ENCODE measurements at places on chromosomes 5 and 9. TPM values are rescaled to one million over a fixed set of nuclear protein-coding genes. Genes with fewer than 3 reads are reported as not detected.
A peak's percentile ranks its signal among the peaks of the same experiment; 100 is the strongest.

DNA sequence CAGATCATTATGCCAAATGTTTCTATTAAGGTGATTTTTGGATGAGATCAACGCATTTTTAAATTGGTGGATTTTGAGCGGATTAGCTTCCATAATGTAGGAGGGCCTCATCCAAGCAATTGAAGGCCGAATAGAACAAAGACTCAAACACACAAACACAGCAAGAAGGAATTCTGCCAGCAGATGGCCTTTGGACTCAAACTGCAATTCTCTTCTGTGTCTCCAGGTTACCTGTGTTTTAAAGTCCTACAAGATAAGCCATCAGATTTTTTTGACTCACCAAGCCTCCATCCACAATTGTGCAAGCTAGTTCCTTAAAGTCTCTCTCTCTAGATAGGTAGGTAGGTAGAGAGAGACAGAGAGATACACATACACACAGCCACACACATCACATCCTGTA lies 25.5 kb downstream of the CDH6 start:
- DNase-seq = no peak

GRCh38 chr9:134552349-134552990 lies 89.1 kb upstream of the COL5A1 start:
- no peak for DNase-seq

DNA sequence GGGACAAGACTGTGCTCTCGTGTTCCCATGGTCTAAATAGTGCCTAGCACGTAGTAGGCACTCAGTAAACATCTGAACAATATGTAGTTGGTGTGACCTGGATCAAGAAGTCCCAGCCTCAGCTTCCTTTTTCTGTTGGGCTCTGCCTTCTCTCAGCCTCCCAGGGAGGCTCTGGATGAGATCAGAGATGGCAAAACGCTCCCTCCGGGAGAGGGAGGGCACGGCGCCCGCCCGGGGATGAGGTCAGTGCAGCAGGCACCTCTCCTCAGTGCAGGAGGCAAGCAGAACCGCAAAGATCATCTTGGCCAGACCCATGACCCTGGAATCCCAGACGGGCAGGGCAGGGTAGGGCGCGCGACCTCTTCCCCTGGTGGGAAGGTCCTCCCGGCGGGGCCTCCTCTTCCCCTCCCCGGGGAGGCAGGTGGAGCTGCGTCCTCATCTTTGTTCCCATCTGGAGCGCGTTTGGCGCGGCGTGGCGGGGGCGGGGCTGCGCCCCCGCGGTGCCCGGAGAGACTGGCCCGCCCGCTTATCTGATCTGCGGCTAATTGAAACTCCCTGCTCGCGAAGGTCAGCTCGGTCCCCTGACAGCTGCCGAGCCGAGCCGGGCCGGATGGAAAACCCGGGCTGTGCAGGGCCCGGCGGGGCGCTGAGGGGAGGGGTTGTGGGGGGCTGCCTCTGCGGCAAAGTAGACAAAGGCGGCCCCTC lies 60.9 kb downstream of the CXXC5 start:
- peak; percentile 29 for DNase-seq

DNA sequence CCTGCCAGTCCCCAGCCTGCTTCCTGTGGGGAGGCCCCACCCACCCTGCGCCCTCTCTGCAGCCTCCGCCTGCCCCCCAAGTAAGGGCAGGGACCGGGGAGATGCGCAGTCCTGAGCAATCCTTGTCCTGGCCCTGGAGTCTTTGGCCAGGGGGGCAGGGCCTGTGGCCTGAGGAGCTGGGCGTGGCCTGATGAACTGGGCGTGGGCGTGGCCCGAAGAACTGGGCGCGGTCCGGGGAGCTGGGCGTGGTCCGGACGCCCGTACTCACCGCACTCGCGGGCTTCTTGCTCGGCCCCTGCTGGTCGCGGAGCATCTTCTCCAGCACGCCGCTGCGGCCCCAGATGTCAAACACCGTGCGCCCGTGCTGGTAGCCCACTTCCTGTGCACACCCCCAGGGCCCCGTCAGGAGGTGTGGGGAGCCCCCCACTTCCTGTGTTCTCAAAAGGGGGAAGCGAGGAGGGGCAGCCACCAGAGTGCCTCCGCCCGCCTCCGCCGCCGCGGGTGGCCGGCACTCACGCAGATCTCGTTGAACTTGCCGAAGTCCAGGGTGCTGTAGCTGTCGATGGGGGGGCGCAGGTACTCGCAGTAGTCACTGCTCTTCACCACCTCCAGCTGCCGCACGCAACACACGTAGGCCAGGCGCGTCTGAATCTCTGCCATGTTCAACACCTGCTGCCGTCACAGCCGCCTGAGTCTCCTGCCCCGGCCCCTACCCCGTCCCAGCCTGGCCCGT lies 2.7 kb upstream of the NSMF start:
- DNase-seq = peak; percentile 40

- no peak for DNase-seq
These were observed 1087.7 kb downstream of the CDH12 start for GRCh38 chr5:21765406-21765805.

DNA sequence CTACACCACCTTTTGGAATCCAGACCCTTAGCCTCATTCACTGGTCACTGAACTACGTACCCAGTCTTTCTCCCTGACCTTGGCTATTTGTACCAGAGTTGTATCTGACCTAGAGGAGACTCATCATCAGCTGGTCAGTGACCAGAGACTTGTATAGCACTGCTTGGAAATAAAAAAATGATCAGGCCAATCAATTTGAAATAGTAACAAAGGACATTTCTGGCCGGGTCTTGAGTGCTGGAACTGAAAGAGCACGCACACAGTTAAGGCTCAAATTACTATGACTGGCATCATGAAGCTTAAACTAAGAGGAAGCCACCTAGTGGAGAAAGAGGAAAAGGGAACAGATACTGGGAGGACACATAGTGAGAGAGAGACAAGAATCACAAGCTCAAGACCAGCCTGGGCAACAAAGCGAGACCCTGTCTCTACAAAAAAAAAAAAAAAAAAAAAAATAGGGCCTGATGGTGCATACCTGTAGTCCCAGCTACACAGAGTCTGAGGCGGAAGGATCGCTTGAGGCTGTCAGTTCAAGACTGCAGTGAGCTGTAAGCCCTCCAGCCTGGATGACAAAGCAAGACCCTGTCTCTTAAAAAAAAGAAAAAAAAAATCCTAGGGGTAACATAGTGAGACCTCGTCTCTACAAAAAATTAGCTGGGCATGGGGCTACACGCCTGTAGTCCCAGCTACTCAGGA lies 12.8 kb upstream of the SRP19 start:
- DNase-seq = peak; percentile 68

DNA sequence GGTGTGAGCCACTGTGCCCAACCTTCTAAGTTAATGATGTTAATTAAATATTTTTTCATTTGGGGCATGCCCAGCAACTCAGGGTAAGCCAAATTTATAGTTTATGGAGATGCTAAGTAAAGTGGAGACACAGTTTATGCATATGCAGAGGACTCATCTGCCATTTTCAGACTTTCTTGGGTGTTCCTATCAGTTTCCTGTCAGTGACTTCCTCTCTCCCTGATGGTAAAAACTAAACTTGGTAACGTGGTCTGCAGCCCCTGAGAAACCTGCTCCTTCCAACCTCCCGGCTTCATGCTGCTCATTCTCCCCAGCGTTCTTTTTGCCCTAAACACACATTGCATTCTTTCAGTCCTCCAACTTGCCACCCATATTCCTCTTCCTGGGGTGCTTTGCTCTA lies 48.4 kb upstream of the TUT7 start:
- DNase-seq = no peak

The LCN1 gene
- not detected for polyA plus RNA-seq

The HSPB3 gene
- not detected for polyA plus RNA-seq
